Activated CD4-positive, alpha-beta T cell treated with anti-CD3 and anti-CD28 coated beads, Interleukin-2, amount 50 U/mL, for 16 hours (primary cell): ENCODE measurements at places on chromosomes 13 and 19.

- DNase-seq: peak; percentile 73
Measured at GRCh38 chr19:41886761-41887710, 4.1 kb downstream of the ARHGEF1 start.

DNA sequence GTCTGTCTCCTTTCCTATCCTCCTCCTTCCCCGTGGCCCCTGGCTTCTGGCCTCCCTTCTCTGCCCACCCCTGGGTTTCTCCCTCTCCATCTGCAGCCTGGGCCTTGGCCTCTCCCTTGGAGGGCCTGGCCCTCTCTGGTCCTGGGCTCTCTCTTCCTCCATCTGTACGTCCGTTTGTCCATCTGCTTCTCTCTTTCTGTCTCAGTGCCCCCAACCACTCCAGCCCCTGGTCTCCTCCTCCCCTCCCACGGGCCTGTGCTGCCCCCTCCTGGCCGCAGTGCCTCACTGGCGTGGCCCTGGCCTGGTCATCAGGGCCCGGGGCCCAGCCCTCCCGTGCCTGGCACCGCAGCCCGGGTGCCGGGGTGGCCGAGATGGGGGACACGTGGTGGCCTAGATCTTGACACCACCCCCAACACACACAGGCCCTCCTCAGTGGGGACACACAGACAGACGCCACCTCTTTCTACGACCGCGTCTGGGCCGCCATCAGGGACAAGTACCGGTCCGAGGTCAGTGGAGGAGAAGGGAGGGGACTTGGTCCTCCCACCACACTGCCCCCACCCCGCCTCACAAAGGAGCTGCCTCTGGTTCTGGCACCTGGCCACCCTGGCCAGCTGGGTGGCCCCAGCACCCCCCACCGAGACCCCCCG lies 11.3 kb downstream of the PRKCSH start:
- DNase-seq: peak; percentile 22

DNA sequence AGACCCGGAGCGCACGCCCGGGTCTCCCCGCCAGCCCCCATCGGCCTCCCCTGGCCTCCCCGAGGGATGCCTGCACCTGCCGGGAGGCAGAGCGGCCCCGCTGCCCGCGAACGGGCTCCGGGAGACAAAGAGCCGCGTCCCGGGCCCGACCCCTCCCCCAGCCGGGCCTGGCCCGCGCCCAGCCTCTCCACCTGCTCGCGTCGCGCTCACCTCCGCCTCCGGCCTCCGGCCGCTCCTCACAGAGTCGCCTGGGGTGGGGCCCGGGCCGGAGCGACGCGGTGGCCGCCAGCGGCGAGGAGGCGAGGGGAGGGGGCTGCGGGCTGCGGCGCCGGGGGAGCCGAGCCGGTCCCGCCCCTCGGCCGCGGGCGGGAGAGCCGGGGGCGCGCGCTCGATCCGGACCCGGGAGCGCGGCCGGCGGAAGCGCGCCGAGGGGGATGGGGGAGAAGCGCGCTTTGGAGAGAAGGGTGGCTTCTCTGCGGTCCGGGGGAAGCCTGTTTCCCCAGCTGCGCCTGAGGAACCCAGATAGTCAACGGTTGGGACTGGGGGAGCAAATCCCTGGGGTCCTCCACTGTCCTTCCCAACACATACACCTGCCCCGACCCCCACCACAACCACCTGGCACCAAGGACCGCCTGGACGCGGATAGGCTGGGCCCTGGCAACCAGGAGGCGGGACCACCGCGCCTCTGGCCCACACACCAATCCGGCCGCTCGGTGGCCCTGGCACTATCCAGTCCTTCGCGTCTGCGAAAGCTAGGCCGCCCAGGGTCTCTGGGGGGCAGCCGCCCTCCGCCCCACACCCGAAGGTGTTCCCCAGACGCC lies at the start of gene PRR36:
Gene PRR36, minus strand, starts transcription at position 315 of the 821 bp plus-strand sequence. CDS start 701 bp downstream, outside the sequence.
- DNase-seq: no peak

GRCh38 chr13:28306325-28306724 lies 168.0 kb downstream of the PAN3 start:
- no peak for DNase-seq

DNA sequence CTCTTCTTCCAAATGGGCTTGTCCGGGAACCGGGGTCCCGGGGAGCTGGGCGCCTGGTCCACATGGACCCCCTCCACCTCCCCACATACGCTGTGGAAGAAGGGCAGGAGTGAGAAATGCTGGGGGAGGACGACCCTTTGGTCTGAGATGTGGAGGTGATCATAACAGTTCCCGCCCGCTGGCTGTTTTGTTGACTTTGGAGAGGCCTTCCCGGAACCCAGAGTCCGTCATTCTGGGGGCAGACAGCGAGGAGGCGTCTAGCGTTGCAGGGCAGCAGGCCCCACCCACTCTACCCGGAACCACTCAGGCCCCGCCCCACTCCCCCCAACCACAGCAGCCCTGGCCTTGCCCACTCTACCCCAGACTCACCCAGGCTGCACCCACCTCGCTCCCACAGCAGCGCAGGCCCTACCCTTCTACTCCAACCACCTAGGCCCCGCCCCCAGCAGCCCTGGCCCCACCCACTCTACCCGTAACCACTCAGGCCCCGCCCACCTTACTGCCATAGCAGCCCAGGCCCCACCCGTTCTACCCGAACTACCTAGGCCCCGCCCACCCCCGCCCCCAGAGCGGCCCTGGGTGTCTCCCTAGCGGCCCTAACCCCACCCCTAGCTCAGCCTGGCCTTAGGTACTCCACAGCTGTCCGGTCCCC lies 7.1 kb downstream of the GPR108 start:
- DNase-seq: peak; percentile 49

DNA sequence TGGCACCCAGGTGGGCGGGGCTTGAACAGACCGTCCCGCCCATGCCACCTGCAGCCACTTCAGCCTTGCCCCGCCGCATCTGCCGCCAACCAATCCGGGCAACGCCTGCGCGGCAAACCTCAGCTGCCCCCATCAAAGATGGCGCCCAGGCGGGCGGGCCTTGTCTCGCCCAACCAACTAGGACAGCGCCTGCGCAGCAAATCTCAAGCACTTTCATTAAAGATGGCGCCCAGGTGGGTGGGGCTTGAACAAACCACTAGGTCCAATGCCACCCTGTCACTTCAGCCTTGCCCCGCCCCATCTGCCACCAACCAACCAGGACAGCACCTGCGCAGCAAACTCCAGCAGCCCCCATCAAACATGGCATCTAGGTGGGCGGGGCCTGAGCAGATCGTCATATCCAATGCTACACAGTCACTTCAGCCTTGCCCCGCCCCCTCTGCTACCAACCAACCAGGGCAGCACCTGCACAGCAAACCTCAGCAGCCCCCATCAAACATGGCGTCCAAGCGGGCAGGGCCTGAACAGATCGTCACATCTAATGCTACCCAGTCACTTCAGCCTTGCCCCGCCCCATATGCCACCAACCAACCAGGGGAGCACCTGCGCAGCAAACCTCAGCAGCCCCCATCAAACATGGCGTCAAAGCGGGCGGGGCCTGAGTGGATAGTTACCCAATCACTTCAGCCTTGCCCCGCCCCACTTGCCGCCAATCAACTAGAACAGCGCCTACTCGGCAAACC lies 1.4 kb downstream of the PEG3 start:
- peak; percentile 15 for DNase-seq

- DNase-seq: no peak
Measured at GRCh38 chr13:44989941-44990340, 603 bp downstream of the GPALPP1 start.

DNA sequence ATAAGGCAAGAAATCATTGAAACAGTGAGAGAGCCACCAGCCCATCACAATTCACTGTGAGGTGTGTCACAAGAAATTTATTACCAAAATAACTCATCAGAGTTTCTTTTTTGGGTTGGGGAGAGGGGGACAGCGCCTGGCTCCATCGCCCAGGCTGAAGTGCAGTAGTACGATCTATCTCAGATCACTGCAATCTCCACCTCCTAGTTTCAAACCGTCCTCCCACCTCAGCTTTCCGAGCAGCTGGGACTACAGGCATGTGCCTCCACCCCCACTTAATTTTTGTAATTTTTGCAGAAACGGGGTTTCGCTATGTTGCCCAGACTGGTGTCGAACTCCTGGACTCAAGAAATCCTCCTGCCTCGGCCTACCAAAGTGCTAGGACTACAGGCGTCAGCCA lies 3.6 kb downstream of the IFNL1 start:
- DNase-seq: no peak

GRCh38 chr19:12485052-12485416 lies 418 bp upstream of the ZNF709 start:
- DNase-seq: no peak

GRCh38 chr13:76724421-76724820 lies 161.8 kb downstream of the KCTD12 start:
- no peak for DNase-seq

DNA sequence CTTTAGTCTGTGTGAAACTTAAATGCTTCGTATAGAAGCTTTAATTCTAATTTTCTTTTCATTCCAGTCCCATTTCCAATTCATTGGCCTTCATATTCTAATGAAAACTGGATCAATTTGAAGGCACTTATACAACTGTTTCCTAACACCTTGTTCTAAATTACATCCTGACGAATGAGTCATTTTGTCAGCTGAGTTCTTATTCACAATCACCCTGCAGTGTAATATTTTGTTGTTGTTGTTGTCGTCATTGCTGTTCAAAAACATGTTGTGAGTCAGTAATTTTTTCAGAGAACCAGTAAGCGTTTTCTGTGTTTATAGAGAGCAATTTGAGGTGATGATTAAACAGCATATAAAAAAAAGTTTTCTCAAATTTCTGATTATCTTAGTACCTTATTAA lies 290.0 kb downstream of the PCDH9 start:
- DNase-seq: no peak

- no peak for DNase-seq
Measured at GRCh38 chr13:52399708-52400107, 6.3 kb downstream of the THSD1 start.

DNA sequence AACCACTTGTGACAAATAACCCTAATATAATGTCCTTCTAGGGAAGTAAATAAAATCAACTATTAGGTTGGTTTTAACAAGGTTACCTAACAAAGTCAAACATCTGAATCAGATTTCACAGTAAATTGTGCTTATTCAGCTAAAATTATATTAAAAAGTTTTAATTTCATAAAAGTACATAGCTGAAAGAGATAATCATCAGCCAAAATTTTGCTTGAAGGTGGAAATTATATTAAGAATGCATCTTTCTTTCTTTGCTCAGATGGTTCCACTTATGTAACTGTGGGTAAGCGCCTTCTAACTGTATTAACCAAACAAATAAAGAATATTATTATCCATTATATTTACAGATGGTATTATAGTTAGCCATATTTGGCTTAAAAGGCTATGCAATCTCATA lies 2840.3 kb upstream of the PCDH20 start:
- DNase-seq: no peak

DNA sequence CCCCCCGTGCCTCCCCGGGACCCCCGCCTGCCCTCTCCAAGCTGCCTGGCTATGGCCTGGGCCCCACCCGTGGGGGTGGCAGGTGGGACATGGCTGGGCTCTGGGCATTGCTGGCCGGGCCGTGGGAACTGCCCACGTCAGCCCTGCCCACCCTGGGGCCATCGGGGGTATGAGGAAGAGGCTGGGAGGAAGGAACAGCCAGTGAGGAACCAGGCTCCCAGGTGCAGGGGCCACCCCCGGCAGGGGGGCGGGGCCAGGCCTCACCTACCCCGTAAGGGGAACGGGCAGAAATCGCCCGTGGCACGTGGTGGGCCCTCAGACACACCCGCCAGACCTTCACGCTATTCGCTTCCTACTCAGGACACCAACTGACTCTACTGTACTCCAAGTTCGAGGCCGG lies 22.4 kb downstream of the TCF3 start:
- no peak for DNase-seq

DNA sequence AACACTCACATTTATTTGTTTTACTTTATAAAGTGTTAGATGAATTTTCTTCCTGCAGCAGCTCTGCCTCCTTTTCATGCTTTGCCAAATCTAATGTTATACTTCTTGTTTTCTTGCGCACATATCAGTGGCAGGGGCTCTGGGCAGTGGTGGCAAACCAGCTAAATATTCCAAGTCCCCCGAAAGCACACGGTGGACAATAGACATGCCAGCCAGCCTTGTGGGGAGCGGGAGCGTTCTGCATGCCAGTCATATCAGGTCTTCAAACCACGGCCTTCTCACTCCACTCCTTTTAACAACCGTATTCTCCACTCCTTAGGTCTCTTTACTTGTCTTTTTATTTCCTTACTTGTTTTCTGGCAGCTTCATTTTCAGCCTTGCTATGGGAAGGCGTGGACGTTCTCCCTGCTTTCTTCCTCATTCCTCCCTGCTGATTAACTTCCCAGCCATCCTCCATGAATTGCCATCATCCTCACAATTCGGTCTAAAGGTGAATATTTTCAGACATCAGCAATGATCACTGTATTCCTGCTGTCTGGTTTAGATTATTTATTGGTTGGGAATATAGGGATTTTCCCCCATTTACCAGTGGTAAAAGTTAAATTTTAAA lies 77.1 kb upstream of the WASF3 start:
- DNase-seq: no peak

DNA sequence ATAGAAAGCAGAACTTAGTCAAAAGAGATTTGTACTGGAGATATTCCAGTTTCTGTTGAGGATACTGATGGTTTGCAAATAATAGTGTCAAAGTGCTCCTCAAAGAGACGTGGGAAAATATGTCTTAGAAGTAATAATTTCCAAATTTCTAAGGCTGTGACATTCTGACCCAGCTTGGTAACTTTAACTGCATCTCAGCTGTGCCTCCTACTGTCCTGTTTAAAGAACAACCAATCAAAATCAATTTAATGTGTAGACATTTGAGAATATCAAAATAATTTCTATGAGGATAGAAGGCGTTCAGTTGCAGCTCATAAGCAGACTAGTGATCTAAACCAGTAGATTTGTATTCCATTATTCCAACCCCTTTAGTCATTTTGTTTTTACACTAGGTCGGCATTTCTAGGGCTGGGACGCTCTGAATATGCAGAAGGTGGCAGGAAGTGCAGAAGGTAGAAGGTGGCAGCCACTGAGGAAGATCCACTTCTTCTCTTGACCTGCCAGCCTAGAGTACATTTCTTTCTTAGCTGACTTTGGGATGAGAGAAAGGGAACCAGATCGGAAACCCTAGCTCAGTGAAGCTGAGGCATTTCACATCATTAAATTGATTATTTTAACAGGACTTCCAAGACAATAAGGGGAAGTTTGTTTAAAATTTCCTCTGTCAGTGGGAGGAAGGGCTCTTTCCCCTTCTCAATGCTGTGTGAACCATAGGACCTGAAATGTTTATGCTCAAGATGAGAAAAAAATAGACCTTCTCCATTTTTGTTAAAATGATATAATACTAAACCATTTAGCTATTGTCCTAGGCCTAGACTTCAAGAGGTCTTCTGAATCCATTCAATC lies 67.5 kb downstream of the COL4A1 start:
- DNase-seq: no peak

GRCh38 chr13:20383058-20383457 lies 142.6 kb downstream of the CRYL1 start:
- no peak for DNase-seq

DNA sequence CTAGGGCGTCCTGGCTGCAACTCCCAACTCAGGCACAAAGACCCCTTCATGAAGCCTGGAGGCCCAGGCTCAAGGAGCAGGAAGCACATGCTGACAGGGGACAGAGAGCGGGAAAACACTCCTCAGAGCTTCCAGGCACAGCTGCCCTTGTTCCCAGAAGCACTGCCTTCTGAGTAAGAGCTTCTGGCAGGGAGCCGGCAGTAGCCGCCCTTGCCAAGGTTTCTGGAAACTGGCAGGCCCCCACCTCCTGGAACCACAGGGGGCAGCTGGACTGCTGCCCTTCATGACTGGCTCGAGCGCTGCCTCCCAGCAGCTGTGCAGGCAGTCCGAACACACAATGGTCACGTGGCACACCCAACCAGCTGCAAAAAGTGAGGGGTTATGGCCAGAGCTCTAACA lies 33.6 kb upstream of the EPHX3 start:
- no peak for DNase-seq
